Activated CD4-positive, alpha-beta T cell treated with anti-CD3 and anti-CD28 coated beads, Interleukin-2, Interleukin-4, amounts not matched to agents 100 ng/mL and 50 ng/mL, durations not matched to agents 16 hours and 8 hours (primary cell): ENCODE measurements at places on chromosomes 16 and 17.
A peak's percentile ranks its signal among the peaks of the same experiment; 100 is the strongest.

DNA sequence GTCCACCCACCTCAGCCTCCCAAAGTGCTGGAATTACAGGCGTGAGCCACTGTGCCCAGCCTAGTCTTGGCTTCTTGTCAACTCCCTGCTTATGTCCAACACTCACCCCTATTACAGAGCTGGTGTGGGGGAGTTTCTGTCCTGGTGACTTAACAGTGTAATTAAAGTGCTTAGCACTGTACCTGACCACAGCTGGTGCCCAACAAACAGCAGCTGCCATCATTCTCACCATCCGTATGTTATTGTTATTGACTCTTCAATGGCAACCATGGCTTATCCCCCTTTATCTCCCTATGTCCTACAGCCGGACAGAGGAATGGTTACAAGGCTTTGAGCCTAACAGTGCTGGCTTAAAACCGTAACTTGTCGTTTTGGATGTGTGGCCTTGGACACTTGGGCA lies 17.0 kb upstream of the BRCA1 start:
- no peak for DNase-seq

- DNase-seq: no peak
Observed at GRCh38 chr16:8397223-8397622, 193.1 kb downstream of the TMEM114 start.

DNA sequence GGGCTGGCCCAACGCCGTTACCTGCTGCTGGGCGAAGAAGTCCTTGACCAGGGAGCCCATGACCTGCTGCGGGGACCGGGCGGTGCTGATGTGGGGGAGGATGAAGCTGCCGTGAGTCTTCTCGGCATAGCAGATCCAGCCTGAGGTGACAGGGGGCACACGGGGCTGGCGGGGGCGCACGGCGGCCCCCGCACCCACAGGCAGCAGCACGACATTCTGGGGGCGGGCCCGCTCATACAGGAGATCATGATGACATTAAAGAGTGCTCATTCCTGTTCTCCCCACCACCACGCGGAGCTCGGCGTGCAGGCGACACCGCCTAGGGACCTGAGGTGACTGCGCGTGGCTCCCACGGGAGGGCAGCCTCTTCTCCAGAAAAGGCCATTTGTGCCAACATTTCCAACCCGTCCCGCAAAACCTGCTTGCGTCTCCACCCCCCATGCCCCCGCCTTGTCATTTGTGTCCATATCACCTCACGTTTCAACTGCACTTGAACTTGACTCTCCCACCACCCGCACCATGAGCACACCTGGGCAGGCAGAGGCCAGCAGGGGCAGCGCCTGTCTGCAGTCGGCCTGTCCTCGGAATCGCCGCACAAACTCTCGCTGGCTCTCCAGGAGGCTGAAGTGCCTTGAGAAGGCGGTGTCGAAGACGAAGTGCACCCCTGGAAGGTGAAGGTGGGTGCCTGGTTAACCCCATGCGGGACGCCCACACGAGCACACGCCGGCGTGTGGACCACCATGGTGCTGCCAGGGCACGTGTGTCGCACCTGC lies 6.4 kb downstream of the CIAO3 start:
- no peak for DNase-seq

DNA sequence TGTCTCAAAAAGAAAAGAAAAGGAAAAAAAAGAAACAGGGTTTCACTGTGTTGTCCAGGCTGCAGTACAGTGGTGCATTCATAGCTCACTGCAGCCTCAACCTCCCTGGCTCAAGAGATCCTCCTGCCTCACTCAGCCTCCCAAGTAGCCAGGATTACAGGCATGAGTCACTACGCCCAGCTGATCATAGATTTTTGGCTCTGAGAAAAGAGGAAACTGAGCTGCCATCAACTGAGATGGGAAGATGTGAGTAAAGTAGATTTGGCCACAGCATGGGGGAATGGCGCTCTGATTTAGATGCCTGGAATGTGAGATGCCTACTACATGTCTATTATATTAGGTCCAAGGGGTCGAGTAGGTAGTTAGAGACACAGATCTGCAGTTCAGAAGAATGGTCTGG lies 5.9 kb upstream of the NAGS start:
- no peak for DNase-seq

GRCh38 chr17:72414967-72415853 lies 294.4 kb downstream of the SOX9 start:
- no peak for DNase-seq

- DNase-seq: no peak
Observed at GRCh38 chr17:76152591-76152990, 11.5 kb upstream of the FOXJ1 start.

- DNase-seq: no peak
Observed at GRCh38 chr16:27701381-27701780, 151.4 kb downstream of the KATNIP start.

DNA sequence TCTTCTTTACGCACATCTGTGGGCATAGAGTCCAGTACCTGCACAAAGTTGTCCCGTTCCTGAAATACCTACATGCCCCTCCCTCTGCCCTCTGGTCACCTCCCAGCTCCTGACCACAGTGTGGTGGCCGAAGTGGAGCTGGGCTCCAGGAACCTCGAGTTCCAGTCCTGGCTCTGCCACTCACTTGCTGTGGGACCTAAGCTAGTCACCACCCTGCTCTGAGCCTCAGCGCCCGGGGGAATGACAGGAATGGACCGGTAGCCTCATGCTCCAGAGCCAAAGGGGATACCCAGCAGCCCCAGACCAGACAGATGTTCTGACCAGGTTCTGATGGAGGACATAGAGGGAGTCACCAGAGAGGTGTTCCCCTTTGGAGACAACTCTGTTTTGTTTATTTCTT lies 26.7 kb upstream of the ITGA3 start:
- no peak for DNase-seq

DNA sequence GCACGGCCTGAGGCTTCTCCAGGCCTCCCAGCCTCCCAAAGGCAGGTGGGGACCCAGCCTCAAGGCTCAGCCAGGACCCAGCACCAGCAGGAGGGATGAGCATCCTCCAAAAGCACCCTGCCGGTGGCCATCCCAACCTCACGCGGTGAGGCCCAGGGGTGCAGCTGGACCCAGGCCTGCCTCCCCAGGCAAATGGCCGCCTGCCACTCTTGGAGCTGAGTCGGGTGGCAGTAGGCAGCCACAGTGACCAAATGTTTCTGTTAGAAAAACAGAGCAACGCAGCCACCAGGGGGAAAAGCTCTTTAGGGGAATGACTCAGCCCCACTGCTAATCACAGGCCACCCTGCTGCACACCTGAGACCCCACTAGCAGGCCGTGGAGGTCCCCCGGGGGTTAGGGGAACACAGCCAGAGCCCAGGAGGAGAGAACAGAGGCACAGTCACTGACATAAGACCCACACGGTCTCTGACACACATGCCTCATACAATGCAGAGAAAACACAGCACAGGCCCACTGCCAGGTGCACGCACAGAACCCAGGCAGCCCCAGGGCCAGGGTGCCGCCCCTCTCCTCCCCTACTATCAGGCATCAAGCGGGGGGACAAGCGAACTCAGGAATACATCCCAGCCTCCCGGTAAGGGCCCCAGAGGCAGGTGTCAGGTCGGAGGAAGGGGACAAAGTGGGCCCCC lies 12.4 kb downstream of the BCAR1 start:
- no peak for DNase-seq

DNA sequence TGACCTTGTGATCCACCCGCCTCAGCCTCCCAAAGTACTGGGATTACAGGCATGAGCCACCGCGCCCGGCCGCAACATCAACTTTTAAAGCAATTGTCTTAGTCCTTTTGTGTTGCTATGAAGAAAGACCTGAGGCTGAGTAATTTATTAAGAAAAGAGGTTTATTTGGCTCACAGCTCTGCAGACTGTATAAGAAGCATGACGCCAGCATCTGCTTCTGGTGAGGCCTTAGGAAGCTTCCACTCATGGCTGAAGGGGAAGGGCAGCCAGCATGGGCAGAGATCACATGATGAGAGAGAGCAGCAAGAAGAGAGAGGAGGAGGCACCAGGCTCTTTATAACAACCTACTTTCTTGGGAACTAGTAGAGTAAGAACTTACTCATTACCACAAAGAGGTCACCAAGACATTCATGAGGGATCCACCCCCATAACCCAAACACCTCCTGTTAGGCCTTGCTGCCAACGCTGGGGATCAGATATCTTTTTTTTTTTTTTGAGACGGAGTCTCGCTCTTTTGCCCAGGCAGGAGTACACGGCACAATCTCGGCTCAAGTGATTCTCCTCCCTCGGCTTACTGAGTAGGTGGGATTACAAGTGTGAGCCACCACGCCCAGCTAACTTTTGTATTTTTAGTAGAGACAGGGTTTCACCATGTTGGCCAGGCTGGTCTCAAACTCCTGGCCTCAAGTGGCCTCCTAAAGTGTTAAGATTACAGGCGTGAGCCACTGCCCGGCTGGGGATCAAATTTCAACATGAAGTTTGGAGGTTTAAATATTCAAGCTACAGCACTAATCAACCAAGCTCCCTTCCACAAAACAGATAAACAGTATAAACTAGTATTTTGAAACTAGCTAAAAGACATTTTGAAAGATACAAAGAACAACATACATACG lies 21.4 kb upstream of the GPT2 start:
- DNase-seq: no peak

DNA sequence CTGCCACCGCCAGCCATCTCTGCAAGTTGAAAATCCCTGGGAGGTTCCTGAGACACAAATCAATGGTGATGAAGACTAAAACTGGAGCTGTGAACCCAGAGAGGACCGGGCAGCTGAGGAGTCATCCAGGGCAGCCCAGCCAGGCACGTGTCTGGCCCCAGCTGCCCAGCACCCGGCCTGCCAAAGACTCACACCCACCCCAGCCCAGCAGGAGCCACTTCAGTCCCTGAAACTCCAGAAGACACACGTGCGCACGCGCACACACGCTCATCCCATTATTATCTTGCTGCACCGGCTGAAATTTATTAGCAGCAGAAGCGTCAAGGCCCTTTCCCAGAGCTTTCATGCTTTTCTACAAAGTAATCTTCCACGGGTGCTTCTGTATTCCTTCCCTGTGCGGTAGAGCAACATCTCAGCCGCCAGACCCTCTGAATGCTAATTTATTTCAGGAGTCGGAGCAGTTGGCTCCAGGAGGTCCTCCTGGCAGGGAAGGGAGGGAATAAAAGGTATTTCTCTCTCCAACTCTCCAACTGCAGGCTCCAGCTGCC lies 59.8 kb upstream of the RBFOX3 start:
- DNase-seq: no peak

- no peak for DNase-seq
Observed at GRCh38 chr17:81656835-81657234, 493 bp upstream of the PDE6G start.

DNA sequence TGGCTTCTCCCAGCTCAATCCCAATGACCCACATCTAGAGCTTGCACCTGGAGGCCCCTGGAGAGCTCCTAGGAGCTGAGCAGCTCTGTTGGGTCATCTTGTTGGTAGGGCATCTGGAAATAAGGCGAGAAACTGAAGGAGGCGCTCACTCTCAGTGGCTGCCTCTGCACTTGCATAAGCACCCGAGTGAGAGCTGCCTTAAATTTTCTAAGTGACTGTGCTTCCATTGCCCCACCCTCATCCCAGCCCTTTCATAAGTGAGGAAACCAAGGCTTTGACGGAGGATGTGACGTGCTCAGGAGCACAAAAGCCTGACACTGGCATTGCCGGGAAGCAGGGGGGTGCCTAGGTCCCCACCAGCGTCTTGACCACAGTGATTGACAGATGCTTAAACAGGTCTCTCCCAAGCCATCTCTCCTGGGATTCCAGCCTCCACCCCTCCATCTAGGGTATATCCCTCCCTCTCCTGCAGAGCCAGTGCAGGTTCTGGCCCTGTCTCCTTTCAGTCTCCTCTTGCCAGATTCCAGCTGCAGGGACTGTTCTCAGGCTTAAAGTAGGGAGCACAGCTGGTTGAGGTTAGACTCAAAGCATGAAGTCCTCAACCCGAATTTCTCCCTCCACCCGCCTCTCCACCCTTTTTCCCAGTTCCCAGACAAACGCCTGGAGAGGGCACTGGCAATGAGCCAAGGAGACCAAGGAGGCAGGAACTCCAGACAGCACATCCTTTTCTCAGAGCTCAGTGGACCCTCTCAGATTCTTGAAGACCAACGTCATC lies 113.7 kb downstream of the IRX5 start:
- no peak for DNase-seq

- no peak for DNase-seq
Observed at GRCh38 chr17:79623786-79624717, 13.2 kb upstream of the RBFOX3 start.

- DNase-seq: no peak
Observed at GRCh38 chr16:28188085-28188916, 23.5 kb downstream of the XPO6 start.

- DNase-seq: no peak
Observed at GRCh38 chr17:1124896-1125787, 54.6 kb downstream of the ABR start.

DNA sequence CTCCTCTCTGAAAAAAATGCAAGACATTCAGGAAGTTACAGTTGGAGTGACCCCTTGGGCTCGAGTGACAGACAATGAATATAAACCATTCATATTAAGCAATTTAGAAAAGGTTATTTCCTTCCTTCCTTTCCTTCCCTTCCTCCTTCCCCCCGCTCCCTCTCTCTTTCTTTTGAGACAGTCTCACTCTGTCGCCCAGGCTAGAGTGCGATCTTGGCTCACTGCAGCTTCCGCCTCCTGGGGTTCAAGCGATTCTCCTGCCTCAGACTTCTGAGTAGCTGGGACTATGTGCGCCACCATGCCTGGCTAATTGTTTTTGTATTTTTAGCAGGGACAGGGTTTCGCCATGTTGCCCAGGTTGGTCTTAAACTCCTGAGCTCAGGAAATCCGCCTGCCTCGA lies 13.2 kb downstream of the PSMD12 start:
- DNase-seq: no peak

GRCh38 chr17:50539762-50540559 lies 7.0 kb upstream of the SPATA20 start:
- no peak for DNase-seq

GRCh38 chr17:37516127-37516571 lies 26.5 kb downstream of the DUSP14 start:
- DNase-seq: no peak

DNA sequence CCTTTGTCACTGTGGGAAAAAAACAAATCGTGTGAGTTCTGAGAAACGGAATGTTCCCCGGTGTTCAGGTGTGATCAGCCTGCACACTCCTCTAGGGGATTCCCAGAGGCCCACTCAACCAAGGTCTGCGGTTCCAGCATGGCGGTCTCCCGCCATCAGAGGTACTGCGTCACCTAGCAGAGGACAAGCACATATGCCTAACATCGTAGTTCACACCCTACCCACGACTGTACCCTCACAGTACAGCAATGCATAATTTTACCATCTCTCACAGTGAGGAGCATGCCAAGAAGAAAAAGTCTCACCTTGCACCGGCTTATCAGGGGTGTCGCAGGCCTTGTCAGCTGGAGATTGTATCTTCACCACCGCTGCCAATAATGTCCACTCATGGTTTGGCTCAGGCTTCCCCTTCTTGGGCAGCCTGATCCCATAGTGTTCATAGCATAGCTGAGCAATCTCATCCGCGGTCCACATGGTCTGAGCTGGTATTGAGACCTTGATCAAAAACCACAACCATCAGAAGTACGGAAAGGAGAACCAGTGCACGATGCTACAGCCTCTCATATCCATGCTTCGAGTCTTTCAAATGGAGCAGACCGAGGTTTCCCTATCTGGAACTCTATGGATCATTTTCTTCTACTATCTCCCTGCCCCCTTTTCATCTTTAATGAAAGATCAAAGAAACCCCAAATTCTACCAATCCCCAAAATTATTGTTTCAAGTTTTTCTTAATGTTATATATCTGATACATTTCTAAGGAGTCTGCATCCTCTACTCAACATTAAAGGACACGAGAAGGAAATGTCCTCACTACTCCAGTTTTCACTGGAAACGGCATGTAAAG lies 2.5 kb downstream of the ADAT1 start:
- peak; percentile 37 for DNase-seq

GRCh38 chr16:29730649-29731048 lies 15.1 kb downstream of the C16orf54 start:
- DNase-seq: no peak
